ENCODE measurements at places on chromosomes 3 and 15.

- no peak for DNase-seq
Observed at GRCh38 chr3:114962189-114962588, 184.9 kb downstream of the ZBTB20 start.

- DNase-seq: no peak
Observed at GRCh38 chr15:63323798-63324563, 46.6 kb downstream of the APH1B start.

DNA sequence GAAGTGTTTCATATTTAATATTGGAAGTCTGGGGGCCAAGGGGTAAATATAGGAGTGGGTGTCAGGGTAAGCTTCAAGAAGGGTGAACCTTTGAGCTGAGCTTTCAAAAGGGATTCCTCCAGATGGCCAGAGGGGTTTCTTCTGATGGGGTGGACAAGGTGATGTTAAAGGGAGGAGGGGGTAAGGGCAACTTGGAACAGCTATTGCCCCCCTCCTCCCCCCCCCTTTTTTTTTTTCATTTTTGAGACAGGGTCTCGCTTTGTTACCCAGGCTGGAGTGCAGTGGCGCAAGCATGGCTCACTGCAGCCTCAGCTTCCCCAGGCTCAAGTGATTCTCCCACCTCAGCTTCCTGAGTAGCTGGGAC lies 2.1 kb upstream of the TTLL3 start:
- no peak for DNase-seq

- no peak for DNase-seq
Observed at GRCh38 chr3:106518516-106518915, 649.7 kb upstream of the CBLB start.

DNA sequence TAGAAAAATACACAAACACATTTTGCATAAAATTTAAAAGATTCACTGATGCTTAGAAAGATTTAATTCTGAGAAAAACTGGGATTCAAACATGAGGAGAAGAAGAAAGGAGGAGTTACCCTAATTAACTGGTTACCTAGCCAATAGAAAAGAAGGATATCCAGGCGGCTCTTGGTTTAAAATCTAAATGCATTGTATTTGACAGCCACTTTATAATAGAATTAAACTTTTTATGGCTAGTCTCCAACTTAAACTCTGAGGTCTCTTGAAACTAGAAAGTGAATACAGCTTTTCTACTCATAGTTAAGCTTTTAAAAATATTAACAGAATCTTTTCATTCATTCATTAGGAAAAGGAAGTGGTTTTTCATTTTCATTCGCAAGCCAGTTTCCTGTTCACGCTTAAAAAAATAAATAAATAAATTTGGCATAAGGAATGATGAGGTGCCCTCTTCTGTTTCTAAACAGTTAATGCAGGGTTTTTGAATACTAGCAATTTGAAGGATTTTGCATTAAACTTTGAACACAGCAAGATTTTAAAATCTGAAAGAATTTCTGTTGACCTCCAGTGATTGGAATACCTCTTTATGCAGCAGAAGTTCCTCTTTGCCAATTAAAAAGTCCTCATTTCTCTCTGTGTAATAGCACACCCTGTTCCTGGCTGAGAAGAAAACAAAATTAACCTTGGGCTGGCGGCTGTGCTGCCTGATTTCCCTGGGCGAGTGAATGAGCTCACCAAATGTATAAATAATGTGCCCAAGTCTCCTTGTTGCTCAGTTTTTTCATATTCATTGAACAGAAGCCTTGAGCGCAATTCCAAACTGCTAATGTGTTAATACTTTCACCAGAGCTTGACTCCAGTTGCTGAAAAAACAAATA lies 105.1 kb downstream of the ZMAT3 start:
- DNase-seq: no peak

GRCh38 chr3:187565701-187566100 lies 104.5 kb downstream of the SST start:
- DNase-seq: no peak

DNA sequence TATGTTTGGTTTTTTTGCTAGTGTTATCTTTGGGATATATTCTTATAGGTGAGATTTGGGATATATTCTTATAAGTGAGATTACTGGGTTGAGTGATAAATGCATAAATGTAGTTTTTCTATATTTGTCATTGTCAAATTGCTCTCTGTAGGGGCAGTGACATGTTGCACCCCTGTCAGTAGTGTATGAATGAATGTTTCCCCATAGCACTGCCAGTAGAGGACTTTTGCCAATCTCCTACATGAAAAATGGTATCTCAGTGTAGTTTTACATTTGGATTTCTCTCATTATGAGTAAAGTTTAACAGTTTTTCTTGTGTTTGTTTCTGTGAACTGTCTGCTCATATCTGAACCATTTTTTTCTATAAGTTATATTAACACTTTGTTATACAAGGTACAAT lies 13.6 kb downstream of the U2SURP start:
- DNase-seq: no peak

- no peak for DNase-seq
Observed at GRCh38 chr3:54087581-54088410, 34.6 kb upstream of the CACNA2D3 start.

- no peak for DNase-seq
Observed at GRCh38 chr15:25465835-25466234, 27.0 kb upstream of the UBE3A start.

- DNase-seq: no peak
Observed at GRCh38 chr3:24730173-24730572, 235.5 kb upstream of the THRB start.

DNA sequence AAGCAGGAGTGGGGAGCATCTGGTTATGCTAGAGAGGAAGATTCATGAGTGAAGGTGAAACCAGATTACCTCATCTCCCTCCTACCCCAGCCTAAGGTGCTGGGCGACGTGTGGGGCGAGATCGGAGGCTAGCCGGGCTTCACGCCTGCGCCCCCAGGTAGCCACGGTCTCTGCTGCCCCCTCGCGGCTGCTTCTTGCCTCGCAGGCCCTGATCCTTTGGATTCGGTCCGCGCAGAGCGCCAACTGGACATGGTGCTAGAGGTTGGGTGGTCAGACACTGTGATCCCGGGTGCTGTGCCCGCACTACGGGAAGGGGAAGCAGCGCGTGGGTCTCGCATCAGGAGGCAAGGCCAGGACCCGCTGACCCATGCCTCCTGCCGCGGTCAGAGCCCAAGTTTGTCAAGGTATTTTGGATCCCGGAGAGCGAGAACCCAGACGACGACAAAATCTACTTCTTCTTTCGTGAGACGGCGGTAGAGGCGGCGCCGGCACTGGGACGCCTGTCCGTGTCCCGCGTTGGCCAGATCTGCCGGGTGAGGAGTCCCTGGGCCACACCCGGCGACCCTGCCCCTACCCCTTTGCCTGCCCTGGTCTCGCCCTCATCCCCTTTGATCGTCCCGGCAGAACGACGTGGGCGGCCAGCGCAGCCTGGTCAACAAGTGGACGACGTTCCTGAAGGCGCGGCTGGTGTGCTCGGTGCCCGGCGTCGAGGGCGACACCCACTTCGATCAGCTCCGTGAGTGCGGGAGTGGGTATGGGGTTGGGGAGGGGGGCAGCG lies 4.2 kb downstream of the SEMA3B start:
- no peak for DNase-seq

DNA sequence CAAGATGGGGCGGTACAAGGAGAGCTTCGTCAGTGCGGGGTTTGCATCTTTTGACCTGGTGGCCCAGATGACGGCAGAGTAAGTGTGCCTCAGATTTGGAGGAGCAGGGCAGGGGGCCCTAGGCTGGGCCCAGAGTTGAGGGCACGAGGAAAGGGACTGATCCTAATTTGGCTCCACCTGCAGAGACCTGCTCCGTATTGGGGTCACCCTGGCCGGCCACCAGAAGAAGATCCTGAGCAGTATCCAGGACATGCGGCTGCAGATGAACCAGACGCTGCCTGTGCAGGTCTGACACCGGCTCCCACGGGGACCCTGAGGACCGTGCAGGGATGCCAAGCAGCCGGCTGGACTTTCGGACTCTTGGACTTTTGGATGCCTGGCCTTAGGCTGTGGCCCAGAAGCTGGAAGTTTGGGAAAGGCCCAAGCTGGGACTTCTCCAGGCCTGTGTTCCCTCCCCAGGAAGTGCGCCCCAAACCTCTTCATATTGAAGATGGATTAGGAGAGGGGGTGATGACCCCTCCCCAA lies 19.8 kb downstream of the EPHB3 start:
- DNase-seq: no peak

DNA sequence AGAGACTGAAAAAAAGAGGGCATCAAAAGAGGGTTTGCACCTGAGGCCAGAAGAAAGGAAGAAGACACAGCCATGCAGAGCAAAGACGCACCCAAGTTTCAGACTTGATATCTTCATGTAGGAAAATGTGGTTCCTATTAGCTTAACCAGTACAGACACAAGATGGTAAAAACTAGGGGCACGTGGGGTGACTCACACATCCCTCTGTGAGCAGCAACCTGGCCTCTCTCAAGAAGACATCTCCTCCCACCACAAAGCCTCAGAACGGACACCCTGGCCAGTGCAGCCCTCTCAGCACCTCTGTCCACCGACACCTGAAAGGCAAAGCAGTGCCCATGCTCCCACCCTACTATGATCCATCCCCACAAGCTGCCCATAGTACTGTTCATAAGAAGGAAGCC lies 33.3 kb downstream of the GLB1 start:
- no peak for DNase-seq

- no peak for DNase-seq
Observed at GRCh38 chr15:42066764-42067415, 27.5 kb downstream of the PLA2G4D start.

GRCh38 chr15:90082140-90082715 lies 20.0 kb downstream of the IDH2 start:
- no peak for DNase-seq

DNA sequence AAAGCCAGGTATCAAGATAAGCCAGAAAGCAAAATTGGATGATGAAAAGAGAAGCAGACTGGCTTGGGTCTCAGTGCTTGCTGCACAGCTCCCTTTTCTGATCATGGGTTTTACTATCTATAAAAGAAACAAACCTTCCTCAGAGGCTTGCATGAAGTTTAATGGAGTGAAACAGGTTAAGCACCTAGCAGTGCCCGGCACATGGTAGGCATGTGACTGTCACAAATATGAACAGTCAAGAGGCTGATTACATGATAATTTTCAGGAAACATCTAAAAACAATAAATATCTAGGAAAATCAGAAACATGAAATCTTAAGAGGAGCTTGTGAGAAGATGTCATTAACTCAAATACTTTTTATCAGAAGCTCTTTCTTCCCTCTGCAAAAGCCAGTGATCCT lies 519.2 kb downstream of the EPHB1 start:
- no peak for DNase-seq

- DNase-seq: no peak
Observed at GRCh38 chr3:162443376-162443775, 946.8 kb downstream of the OTOL1 start.

DNA sequence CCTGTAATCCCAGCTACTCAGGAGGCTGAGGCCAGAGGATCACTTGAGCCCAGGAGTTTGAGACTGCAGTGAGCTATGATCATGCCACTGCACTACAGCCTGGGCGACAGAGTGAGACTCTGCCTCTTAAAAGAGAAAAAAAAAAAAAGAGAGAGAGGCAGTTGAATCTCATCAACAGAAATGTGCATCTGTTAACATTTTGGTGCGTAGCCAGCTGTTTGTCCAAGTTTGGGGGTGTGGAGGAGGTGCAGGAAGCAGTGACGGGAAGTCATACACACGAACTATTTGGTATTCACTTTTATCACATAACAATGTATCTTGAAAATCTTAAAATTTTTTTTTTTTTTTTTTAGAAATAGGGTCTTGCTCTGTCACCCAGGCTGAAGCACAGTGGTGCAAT lies 18.2 kb upstream of the CEMIP start:
- DNase-seq: no peak

GRCh38 chr15:80951941-80952340 lies 37.7 kb downstream of the MESD start:
- no peak for DNase-seq

GRCh38 chr3:159174715-159175692 lies 373.1 kb downstream of the MFSD1 start:
- no peak for DNase-seq

- DNase-seq: no peak
Observed at GRCh38 chr3:179558742-179559364, 3.9 kb upstream of the ACTL6A start.

DNA sequence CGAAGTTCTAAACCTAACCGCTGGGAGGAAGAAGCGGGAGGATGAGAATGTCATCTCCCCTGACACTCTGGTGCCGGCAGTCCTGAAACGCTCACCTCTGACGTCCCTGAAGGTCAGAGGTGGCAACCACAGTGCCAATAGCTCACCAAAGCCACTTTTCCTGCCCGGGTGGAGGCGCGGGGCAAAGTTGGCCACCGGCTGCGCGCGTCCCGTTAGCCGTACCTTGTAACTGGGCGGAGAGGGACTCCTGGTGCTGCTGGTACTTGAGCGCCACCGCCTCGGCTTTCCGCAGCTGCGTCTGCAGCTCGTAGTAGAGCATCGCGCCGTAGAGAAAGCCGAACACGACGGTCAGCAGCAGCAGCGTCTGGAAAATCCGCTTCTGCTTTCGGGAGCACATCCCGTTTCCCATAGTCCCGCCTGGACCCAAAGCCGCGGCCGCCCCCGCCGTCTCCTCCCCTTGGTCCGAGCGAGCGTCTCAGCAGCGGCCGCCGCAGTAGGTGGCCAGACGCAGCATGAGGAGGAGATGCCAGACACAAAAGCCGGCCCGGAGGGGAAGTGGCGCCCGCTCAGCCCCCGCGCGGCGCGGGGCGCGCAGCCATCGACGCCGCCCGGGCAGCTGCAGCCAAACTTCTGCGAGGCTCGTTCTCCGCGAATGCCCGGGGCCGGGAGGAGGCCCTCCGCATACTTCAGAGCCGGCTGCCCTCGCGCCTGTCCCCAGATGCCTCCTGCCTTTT lies 680 bp downstream of the GOLIM4 start:
- DNase-seq: no peak

DNA sequence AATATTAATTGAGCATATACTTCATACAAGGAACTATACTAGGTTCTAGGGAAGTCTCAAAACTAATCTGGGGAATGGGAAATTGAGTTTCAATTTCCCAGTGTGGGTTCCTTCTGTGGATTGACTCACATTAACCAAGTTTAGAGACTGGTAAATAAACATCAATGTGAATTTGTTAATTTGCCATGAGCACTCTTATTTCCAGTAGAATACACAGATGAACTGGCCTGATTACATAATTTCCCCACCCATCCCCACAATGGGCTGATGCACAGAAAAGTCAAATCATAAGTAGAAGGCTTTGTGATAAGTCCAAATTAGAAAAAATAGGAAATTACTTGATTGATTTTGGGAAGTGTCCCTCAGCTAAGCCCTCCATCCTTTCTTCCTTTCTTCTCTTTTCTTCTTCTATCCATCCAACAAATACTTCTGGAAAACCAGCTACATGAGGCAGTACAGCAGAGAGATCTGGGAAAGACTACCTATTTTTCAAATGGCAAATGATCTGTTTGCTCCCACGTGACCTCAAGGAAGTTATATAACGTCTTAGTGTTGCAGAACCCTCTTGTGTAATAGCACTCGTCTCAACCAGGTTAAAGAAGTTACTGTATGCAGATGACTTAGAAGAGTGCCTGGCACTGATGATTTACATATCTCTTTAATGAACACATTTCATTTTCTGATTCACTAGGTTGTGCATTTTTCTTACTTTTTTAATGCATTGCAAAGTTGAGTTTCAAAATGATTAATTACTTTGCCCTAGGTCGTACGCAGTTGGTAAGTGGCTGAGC lies 312.3 kb downstream of the SV2B start:
- no peak for DNase-seq

- DNase-seq: no peak
Observed at GRCh38 chr3:112489674-112490479, 9.4 kb downstream of the BTLA start.
